ENCODE measurements at places on chromosomes 6 and 20.

- no peak for DNase-seq
These were observed 250.0 kb downstream of the EPM2A start for GRCh38 chr6:145485288-145485687.

DNA sequence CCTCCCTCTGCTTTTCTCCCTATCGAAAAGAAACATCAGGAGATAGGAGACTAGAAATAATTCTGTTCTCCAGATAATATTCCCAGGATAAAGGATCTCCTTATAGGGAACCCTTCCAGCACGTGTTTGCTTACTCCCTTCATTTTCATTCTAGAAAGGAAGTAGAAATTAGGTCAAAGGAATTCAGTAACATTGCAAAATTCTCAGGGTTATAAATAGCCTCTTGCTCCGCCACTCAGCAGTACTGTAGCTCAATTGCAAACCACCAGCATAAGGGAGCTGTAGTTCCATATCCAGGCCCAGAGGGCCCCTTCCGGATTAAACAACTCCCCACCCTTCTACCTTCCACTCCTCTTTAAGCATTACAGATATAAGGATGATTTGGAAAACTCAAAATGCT lies 6.2 kb downstream of the ELMO2 start:
- no peak for DNase-seq

DNA sequence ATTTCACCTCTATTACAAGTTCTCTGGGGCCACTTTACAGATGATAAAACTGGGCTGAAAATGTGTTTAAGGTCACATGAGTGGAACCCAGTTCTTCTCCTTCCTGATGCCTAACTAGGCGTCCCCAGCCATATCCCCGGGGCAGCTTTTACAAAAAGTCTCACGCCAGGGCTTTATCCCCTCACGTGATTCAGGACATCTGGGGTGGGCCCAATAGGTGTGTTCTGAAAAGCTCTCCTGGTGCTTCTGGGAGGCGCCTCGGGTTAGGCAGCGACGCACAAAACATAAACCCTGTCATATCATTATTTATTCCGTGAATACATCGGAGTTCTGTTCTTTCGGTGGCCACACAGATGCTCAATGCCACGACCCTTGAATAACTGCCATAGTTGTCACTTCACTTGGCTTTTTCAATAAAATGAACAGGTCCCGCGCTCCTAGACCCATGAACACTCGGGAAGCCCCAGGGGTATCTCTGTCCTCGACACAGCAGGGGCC lies 32.1 kb downstream of the SF3B5 start:
- DNase-seq, result no peak

DNA sequence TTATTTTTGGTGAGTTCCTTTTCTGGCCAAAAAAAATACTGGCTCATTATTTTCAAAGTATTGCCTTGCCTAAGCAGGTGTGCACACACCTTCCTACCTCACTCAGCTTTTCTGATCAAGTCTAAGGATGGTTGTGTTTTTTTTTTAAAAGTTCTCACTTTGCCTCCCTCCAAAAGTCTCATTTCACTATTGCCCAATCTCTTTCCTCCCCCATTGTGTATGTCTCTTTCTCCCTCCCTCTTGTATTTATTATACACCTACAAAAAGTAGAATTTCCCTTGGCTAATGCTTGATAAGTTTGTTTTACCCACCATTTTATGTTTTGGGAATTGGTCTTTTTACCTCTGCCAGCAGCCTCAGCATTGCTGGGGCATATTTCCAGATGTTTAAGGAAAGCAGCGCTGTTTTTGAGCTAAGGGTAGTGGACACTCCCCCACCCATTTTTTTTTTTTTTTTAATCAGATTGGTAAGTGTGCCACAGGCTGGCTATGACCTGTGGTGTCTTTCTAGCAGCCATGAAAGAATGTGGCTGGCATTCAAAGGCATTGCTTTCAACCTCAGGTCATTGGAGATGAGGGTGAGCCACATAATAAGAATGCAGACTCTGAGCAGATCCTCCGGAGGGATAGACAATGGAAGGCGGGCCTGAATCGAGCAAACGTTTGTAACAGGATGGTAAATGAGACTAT lies 668.6 kb downstream of the UTRN start:
- DNase-seq, result no peak

GRCh38 chr6:156699017-156699421 lies 78.2 kb upstream of the ARID1B start:
- DNase-seq, result no peak

- no peak for DNase-seq
These were observed 5.1 kb downstream of the BTN2A2 start for GRCh38 chr6:26388014-26388413.

DNA sequence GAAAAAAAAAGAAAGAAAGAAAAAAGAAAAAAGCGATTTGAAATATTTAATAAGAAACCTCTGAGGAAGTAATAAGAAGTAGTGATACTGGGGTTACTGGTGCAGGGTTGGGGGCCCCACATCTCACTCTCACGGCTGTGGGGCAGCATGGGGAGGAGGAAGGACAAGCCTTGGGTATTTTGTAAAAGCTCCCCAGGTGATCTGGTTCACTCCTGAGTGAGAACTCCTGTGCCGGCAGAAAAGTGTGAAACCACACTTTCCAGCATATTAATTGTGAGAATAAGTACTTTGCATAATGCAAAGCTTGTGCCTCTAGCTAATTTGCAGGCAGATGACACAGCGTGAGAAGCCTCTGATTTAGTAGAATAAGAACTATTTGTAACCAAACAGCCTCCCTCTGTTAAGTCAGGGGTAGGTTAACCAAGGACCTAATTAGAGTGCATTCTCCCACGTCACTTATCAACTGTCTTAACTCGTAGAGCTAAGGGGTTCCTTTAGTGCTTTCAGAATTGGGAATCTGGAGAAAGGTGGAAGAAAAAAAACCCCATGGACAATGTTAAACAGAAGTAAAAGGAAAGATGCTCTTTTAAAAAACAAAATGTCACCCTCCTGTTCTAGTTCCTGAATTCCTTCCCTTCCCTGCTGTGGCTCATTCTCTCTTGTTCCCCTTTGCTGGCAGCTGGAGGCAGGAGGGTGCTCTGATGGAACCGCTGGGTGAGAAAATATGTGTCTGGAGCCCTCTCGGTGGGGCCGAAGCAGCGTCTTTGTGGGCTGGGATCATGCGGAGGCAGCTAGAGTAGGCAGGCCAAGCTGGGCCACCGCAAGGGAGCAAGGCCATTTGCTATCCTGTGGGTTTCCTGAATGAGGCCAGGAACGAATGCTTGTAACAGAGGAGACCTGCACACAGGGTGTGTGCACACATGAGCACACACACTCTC lies 108.7 kb downstream of the FYN start:
- peak; percentile 61 for DNase-seq

DNA sequence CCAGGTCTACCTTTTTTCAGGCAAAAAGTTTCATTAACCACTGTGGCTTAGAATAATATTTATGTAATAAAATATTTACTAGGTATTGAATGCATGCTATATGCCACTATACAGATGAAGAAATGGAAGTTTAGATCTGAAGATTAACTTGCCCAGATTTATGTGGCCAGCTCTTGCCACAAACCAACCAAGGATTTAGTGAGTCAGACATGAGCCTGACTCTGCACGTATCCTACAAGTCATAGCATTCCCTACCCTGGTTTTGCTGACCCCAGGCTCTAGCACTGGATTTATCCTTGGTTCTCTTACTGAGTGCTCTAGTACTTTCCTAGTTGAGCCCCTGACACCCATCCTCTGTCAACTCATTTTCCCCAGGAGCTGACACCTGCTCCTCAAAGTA lies 75.4 kb downstream of the ANKEF1 start:
- DNase-seq, result no peak

DNA sequence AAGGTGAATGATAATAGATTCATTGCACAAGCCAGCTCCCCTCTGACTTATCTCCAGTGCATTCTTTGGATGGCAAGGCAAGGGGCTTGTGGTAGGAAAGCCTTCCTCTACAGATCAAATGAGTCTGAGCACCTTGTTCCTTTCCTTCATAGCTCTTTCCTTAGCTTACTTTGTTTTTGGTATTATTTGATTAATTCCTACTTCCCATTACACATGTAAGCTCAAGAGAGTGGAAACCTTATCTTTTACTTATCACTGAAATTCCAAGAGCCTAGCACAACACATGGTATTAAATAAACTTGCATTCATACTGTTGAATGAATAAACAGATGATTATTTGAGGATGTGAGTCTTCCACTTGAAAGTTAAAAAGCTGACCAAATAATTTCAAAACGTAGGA lies 41.7 kb downstream of the FRK start:
- no peak for DNase-seq

GRCh38 chr20:10573273-10573950 lies 100.4 kb downstream of the JAG1 start:
- DNase-seq, result no peak

GRCh38 chr6:142712231-142712630 lies 232.7 kb downstream of the HIVEP2 start:
- DNase-seq, result no peak

DNA sequence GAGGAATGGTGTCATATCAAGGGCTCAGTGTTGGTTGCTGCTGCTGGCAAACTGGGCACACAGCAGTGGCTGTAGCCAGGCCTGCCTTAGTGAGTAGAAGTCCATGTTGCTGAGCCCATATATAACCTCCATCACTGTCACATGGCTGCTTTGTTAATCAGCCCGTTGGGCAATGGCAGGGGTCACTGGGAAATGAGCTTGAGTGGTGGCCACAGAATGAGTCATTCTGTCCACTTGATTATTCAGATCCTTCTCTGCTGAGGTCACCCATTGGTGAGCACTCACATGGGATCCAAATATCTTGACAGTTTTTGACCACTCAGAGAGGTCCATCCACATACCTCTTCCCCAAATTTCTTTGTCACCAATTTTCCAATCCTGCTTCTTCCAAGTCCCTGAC lies 898.9 kb upstream of the EYS start:
- no peak for DNase-seq

DNA sequence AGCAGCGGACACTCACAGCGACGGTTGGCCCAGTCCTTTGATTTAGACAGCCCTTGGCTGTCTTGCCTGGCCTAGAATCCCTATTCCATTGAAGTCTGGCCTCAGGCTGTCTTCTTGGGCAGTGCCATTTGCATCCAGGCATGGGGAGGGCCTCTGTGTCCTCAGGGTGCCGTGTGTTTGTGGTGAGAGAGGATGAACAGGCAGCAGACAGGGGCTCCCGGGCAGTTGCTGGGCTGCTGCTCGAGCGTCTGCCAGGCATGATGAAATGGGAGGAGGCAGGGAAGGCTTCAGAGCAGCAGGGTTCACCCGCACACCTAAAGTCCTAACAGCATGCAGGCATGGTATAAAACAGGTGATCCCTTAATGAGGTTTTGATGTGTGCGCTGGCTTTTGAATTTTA lies 126.9 kb downstream of the SOBP start:
- DNase-seq, result no peak

DNA sequence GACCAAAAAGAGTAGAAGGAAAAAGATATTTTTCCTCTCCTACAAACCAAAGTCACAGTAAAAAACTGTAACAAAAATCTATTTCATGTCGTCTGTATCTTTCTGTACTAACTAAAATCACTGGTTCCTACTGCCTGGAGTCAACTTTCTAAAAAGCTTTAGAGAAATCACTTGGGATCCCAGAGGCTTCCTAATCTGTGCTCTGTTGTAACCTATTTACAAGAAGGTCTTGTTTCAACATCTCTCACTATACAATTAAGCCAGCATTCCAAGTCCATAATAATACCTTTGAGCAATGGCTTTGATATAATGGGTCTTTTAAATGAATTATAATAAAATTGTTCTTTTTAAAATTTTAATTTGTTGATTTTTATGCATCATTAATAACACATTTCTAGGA lies 20.4 kb downstream of the RAB23 start:
- no peak for DNase-seq

GRCh38 chr6:28589957-28590349 lies 64.3 kb downstream of the GPX5 start:
- no peak for DNase-seq

DNA sequence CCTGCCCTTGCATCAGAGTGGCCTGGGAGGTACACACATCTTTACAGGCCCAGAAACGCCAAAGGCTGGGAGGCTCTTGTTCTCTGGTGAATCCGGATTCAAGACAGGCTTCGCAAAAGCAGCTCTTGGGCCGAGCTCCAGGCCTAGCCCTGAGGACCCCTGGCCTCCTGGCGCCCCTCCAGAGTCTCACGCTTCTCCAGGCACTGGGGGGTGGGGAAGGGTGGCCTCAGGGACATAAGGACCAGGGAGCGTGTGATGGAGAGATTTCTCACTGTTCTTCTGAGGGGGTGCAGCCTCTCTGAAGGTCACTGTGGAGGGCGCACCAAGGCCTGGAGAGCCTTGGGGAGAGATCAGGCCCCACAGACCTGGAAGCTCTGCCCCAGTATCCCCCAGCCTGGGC lies 349.2 kb downstream of the ZFAND3 start:
- no peak for DNase-seq

- no peak for DNase-seq
These were observed 1279.9 kb upstream of the EYS start for GRCh38 chr6:66986940-66987339.

GRCh38 chr20:5374171-5374570 lies 57.4 kb upstream of the PROKR2 start:
- DNase-seq, result no peak

DNA sequence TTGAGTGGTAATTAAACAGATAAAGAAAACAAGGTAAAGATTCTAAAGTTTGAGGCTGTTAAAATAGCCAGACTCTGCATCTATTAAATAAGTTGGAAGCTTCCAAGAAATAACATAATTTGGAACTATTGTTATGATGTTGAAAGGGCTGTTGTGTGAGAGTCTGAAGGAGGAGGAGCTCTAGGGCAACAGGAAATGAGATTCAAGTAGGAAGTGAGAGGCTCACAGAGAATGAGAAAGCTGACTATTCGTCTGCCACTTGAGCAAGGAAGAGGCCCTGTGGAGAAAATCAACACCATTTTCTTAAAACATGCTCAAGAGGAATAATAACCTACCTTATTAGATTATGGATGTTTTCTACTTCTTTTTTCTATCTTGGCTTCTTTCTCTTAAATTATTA lies 185.2 kb downstream of the SLC24A3 start:
- DNase-seq, result no peak

DNA sequence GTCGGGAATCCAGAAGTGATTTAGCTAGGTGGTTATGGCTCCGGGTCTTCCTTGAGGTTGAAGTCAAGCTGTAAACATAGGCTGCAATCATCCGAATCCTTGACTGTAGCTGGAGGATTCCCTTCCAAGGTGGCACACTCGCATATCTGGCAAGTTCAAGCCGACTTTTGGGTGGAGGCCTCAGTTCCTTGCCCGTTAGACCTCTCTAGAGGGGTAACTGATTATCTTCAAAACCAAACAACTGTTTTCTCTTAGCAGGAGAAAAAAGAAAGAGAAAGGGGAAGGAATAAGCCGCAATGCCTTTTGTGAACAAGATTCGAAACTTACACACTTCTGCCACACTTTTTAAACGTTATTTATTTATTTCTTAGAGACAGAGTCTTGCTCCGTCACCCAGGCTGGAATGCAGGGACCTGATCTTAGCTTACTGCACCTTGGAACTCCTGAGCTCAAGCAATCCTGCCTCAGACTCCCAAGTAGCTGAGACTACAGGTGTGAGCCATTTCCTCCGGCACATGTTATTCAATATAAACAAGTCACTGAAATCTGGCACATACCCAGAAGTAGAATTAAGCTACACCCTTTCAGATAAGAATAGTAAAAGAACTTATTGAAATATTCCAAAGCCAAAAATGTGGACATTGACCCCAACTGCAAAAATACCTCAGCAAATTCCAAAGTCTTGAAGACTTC lies 76.3 kb downstream of the HFE start:
- DNase-seq, result no peak

GRCh38 chr6:49051281-49051680 lies 411.8 kb downstream of the MMUT start:
- DNase-seq, result no peak

GRCh38 chr6:39407446-39407993 lies 85.0 kb upstream of the KCNK16 start:
- DNase-seq, result no peak

Measured in stimulated activated CD4-positive, alpha-beta T cell treated with anti-CD3 and anti-CD28 coated beads, Interleukin-12 subunit alpha, Interleukin-12 subunit beta, amount 100 ng/mL, for 24 hours (primary cell).